Activated naive CD8-positive, alpha-beta T cell treated with anti-CD3 and anti-CD28 coated beads, Interleukin-2, amount 50 U/mL, for 24 hours (primary cell): ENCODE measurements at places on chromosomes 3 and 15.

- DNase-seq, result no peak
Observed at GRCh38 chr3:110027446-110028080, 690.2 kb upstream of the DPPA4 start.

DNA sequence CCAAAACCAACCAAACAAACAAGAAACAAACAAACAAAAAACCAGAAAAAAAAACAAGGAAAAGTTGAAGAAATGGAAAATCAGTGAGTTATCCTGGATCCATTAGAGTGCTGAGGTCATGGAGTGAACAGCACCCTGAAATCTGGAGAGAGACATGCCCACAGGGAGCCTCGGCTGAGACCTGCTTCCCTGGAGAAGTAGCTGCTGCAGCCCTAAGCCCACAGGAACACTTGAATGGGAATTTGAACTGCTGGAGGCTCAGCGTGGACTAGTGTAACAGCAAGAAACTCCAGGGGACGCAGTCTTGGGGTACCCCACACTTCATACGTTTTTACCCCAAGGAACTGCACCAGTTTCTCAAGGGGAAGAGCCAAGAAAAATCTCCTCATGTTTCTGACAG lies 144.1 kb upstream of the UBE3A start:
- DNase-seq, result no peak

DNA sequence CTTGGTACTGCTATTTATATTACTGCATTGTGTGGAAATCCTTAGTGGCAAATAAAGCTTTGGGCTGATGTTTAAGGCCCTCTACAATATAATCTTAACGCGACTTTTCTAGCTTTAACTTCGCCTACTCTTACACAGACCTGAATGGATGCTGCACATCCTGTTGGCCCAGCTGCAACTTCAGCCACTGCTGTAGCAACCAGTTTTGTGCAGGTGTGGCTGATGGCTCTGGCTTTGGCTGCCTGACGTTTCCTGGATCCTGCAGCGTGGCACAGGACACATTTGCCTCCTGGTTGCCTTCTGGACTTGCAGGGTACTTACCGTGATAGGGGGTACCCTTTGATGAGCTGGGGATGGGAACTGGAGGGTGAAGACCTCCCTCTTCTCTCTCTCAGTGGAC lies 20.2 kb upstream of the ERICH6 start:
- DNase-seq, result no peak

DNA sequence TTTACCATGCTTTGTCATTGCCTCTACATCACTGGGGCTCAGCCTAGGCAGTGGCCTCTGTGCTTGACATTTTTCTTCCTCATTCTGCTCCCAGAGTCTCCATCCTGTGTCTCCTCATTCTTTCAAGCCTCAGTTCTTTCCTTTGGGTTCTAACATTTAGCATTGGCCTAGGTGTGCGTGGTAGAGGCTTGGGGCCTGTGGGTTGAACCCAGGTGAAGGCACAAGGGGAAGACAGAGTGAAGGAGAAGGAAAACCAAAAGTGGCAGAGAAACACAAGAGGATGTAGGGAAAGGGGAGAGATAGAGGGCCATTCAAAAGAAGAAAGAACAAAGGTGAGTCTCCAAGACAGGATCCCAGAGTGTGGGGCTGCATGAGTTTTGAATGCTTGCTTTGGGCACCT lies 75.7 kb downstream of the FNDC3B start:
- DNase-seq, result no peak

- DNase-seq, result peak; percentile 59
Observed at GRCh38 chr3:23810343-23811184, 4.8 kb downstream of the UBE2E1 start.

- no peak for DNase-seq
Observed at GRCh38 chr3:29011966-29012365, 268.9 kb upstream of the RBMS3 start.

- DNase-seq, result no peak
Observed at GRCh38 chr15:65576664-65577063, 34.3 kb downstream of the INTS14 start.

DNA sequence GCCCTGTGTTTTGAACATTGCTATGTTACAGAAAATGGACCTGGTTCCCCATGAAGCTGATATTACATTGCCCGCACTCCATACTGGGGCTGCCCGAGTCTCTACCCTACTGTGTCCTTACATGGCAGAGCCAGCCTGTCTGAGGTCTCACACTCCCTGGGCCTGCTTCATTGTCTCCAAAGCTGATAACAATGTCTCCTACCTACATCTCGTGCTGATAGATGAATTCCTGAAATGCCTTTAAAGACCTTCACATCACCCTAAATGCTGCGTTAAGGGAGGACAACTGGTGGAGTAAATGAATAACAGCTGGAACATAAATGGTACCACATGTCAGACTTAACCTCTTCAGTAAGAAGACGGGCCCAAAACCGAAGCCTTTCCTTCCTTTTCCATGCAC lies 62.9 kb upstream of the PTX3 start:
- DNase-seq, result no peak

GRCh38 chr3:65560901-65561300 lies 477.8 kb downstream of the MAGI1 start:
- DNase-seq, result no peak

- DNase-seq, result no peak
Observed at GRCh38 chr15:84764989-84765388, 16.6 kb downstream of the ZNF592 start.

- no peak for DNase-seq
Observed at GRCh38 chr3:34319881-34320280, 521.5 kb downstream of the PDCD6IP start.

DNA sequence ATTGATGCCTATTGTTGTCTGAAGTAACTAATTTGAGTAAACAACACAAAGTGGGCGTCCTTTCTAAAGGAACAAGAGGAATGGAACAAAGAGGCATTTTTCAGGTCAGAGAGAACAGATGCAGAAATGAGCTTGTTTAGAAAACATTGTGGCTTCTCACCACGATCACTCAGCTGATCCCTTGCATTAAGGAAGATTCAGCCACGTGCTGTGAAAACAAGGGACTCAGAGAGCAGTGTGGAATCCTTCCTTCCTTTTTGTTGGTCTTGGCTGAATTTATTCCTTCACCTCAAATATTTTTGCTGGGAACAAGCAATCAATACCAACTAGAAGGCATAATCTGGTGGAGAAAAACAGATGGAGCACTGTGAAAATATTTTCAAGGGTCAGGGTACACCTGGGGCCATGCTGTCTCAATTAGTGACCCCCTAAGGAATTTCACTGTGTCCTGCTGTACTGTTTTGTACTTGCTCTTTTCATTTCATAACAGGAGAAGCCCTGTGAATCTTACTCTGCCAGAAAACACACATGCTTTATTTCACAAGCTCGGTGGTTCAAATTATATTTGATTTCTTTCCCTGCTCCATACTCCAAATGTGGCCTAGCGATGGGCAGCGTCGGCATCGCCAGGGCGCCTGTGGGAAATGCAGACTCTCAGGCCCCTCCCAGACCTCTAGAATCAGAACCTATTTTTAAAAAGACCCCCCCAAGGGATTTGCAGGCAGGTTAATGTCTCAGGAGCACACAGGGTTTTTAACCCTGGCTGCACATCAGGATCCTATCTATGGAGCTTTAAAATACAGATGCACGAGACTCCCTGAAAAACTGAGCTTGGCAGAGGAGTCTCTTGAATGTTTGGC lies 11.6 kb upstream of the SLC6A20 start:
- DNase-seq, result no peak

DNA sequence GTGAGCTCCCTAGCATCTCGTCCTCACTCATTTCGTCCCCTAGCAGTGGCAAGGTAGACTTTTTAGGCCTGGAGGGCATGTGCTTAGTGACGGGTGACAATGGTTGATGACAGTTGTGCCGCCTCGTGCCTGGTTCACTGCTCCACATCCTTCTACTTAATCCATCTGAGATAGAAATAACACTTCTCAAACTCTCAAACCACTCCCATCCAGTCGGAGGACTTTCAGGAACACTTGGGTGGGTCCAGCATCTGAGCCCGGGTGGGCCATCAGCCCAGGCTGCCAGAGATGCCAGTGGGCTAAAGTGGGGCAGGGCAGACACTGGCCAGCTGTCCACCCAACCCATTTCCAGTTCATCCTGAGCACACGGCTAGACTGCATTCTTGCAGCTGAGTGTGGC lies 79.7 kb upstream of the SMAD3 start:
- no peak for DNase-seq

DNA sequence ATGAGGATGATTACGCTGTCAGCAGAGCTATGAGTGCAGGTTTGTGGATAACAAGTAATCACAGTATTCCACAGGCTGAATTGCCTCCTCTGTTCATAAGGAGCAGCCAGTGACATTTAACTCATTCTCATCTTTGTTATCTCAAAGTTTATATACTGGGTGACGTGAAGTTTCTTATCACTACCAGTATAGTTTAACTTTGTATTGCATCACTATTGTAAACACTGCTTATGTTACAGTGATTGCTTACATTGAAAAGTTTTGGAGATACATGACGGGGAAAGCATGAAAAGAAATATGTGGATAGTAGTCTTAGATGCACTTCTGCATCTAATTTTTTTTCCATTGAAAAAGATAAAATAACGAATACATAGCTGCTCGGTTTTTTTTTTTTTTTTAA lies 429.7 kb downstream of the VGLL3 start:
- DNase-seq, result no peak

DNA sequence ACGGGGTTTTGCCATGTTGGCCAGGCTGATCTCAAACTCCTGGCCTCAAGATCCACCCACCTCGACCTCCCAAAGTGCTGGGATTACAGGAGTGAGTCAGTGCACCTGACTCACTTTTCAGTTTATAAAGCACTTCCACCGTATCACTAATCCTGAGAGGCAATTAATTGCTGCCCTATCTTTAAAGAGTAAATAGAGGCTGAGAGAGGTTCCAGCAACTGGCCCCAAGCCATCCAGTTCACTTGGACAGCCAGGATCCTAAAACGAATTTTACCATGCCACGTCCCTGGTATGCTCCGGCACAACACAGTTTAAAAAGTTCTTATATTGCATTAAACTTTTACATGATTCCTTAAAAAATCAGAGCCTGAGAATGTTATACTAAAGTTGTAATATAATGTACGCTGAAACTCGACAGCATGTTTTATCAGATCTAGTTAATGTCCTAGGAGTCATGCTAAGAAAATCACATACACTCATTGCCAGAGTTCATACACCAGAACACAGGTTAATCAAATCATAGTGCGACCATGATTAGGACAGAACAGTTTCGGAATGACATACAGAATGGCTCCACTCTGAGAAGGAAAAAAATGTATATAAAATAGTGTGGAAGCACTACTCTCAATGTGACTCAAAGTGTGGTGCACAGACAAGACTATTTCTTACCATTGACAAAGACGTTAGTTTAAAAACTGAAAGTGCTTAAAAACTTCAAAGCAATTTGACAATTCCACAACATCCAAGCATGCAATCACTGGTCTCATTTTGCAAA lies 125.4 kb downstream of the ULK4 start:
- no peak for DNase-seq

DNA sequence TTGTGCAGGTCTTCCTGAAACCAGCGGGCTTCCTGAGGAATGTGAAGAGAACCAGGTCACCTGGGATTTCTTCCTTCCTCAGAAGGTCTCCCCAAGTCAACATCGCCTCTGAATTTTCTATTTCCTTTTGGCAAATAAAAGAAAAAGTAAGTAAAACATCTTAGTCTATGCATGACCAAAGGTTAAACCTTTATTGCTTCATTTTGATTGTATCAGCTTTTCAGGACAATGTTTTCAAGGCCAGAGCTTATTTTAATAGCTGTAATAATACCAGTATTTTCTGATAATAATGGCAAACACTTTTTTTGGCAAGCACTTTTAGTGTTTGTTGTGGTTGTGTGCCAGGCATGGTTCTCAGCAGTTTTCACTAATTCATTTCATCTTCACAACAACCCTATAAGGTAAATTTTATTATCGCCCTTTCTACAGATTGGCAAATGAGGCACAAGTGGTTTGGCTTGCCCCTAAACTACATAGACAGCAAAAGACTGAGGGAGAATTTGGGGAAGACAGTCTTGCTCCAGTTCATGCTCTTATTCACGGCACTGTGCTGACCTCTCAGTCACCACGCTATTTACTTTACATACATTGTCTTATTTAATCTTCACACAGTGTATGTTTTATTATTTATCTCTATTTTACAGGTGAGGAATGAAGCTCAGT lies 110.4 kb downstream of the RPL22L1 start:
- DNase-seq, result no peak

- DNase-seq, result no peak
Observed at GRCh38 chr3:153180860-153181372, 18.9 kb downstream of the RAP2B start.

GRCh38 chr3:74469713-74470112 lies 144.7 kb downstream of the CNTN3 start:
- no peak for DNase-seq

GRCh38 chr3:138457863-138458735 lies 23.7 kb downstream of the ESYT3 start:
- no peak for DNase-seq

GRCh38 chr3:141056751-141057171 lies 5.6 kb downstream of the SPSB4 start:
- no peak for DNase-seq
